Osteoblast (primary cell): ENCODE measurements at places on chromosomes 2 and 18. TPM values are rescaled to one million over a fixed set of nuclear protein-coding genes. Genes with fewer than 3 reads are reported as not detected.

- no peak for DNase-seq
Measured at GRCh38 chr2:36584148-36584794, 13.7 kb downstream of the FEZ2 start.

The C1QL2 gene
- not detected in 2 replicates for total RNA-seq

- DNase-seq, result no peak
Measured at GRCh38 chr2:103361712-103362111, 599.9 kb downstream of the TMEM182 start.

The R3HDM1 gene
- total RNA-seq, result 12.3 and 13.3 TPM in 2 replicates

GRCh38 chr2:112055730-112056625 lies 909 bp downstream of the TMEM87B start:
- DNase-seq, result peak; percentile 93

DNA sequence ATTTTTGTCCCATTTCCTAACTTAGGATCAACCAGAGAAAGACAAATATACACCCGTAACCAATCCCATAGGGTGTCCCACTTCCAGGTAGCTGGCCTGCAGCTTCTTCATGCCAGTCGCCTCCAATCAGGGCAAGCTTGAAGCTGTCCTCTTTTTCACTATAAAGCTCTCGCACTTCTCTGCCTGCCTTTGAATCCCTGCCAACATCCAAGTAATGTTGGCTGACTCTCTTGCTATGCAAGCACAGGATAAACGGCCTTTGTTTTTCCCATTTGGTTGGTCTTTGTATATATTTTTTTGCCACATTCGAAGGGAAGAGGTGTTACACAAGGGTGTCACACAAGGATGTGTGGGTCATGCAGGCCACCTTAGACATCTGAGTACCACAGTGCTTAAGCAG lies 388.8 kb downstream of the CBLN2 start:
- no peak for DNase-seq

DNA sequence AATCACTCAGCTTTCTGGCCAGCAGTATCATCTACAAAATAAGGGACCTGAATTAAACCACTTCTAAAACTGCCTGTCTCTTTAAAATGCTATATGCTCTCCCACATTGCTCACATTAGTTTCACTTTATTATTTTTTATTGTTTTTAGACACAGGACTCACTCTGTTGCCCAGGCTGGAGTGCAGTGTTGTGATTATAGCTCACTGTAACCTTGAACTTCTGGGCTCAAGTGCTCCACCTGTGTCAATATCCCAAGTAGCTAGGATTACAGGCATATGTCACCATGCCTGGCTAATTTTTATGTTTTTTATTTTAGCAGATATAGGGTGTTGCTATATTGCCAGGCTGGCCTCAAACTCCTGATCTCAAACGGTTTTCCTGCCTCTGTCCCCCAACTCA lies 591.3 kb upstream of the ZNF804A start:
- no peak for DNase-seq

DNA sequence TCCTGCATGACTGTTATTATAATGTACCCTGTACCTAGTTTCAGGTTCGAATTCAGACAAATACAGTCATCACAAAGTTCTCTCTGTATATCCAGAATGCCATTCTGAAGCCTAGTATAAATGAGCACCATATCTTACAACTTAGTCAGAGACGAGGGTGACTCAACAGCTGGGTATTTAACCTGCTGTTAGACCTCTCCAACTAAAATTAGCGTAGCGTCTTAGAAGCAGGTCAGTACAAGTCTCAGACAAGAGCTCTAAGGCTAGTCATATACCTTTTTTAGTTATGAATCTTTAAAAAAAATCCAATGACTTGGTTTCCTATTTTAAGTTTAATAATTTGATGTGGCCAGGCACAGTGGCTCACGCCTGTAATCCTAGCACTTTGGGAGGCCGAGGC lies 74.1 kb downstream of the CABYR start:
- DNase-seq, result peak; percentile 22

The TAF4B gene
- total RNA-seq, result 4.7 and 5.1 TPM in 2 replicates

The CXCR4 gene
- under 0.01 TPM in 2 replicates for total RNA-seq

The FEV gene
- not detected in 2 replicates for total RNA-seq

The PKDCC gene
- 1.2 and 4.0 TPM in 2 replicates for total RNA-seq

The CCDC74B gene
- 5.4 and 10.9 TPM in 2 replicates for total RNA-seq

DNA sequence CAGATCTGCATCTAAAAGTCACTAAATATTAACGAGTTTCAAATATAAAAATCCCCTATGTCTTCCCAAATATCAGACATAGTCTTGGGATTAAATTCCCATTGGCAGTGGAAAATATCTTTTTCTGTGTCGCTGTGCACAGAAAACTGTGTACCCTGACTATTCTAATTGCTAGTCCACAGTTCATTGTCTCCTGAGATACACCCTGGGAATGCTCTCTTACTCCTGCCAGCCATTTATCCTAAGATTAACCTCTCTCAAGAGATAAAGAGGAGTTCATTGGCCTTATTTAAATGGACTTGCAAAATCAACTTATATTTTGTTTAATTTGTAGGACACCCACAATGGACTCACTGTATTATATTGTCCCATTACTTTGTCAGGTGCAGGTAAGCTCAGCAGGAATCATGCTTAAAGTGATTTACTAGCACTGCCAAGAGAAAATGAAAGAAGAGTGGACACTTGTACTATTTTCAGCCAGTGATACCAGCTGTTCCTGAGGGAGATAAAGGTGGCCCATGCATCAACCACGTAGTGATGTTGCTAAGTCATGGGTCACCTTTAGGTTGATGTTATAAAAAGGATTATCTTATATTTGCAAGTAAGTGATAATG lies 553.8 kb downstream of the PIK3C3 start:
- DNase-seq, result no peak

The MLPH gene
- total RNA-seq, result 25.7 and 32.1 TPM in 2 replicates

DNA sequence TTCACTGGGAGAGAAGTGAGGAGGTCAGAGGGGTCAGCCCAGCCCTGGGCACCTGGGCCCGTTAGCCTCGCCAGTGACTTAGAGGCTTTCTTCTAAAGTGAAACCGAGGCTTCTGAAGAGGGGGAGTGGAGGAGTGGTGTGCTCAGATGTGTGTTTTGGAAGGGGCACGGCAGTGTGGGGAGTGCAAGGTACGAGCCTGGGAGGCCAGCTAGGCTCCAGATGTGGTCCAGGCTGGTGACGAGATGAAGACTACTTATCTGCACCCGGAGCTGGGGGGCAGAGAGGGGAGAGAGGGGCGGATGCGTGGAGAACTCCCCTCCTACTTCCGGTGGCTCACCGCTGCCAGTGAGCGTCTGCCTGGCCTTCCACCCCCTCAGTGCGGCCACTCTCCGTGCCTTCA lies 371.3 kb upstream of the HS6ST1 start:
- no peak for DNase-seq

The POTEC gene
- total RNA-seq, result 0.29 and 0.36 TPM in 2 replicates

DNA sequence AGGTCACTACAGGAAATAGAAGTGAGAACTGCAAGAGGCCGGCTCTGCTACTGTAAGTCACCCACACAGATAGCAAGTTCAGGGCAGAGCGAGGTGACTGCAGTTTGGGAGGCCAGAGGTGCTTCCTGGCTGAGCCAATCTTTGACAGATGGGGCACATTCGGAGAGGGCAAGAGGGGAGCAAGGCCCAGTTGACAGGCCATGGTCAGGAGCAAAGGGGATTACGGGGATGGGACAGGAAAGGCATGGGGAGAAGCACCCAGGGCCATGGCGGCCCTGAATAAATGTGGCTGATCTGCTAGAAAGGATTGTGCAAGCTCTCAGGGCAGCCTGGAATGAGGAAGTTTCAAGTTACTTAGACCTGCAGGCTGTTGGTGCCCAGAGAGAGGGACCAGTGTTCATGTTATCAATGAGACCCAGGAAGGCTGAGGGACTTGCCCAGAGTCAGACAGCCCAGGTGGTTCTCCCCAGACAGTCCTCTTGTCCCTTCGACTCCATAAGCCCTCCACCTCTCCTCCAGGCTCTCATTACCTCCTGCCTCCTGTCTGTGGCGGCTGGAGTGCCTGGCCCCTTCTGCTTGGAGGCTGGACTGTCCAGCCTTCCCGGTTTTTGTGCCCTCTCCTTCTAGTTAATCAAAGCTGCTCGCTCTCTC lies 123.3 kb downstream of the CTIF start:
- DNase-seq, result peak; percentile 86

DNA sequence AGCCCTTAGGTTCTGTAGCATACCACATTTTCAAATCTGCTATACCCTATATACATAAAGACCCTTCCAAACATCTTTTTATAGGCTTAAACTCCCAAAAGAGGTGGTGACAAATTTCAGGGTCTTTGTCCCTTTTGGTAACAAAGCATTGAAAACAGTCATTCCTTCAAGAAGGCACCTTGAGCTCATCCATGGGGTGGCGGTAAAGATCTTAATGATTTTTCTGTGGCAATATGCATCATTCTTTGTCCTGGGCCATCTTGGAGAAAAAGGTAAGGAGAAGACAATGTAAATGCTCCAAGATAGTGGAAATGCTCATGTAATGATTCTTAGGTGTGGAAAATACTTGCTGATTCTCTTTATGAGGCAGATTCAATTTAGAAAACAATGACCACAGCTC lies 890.5 kb downstream of the CNTNAP5 start:
- DNase-seq, result no peak

DNA sequence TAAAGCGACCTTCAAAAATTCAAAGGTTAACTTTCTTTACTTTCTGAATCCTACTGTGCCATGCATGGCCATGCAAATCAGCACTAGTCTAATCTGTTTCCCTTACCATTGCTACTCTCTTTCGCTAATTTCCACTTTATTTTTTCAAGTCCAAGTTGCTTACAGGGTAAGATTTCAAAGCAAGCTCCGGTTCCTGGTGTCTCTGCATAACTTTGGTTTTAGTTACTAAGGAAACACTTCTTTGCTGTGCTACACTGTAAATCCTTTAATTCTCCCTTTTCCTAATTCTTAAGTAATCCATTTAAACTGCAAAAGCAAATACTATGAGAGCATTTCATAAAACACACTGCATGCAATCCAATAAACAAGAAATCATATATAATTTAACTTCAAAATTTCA lies 383.5 kb upstream of the LYPD1 start:
- peak; percentile 25 for DNase-seq

GRCh38 chr2:86045541-86045940 lies 60.1 kb downstream of the POLR1A start:
- no peak for DNase-seq

- peak; percentile 46 for DNase-seq
Measured at GRCh38 chr2:72689579-72690195, 136.1 kb downstream of the EXOC6B start.

The MEP1B gene
- total RNA-seq, result not detected in 2 replicates

The CYP1B1 gene
- 827 and 849 TPM in 2 replicates for total RNA-seq

The MOCOS gene
- total RNA-seq, result 14.4 and 19.9 TPM in 2 replicates

The METAP1D gene
- 11.2 and 12.7 TPM in 2 replicates for total RNA-seq

The ERICH2 gene
- 0.59 TPM in 1 of 2 replicates, not detected in the other for total RNA-seq

DNA sequence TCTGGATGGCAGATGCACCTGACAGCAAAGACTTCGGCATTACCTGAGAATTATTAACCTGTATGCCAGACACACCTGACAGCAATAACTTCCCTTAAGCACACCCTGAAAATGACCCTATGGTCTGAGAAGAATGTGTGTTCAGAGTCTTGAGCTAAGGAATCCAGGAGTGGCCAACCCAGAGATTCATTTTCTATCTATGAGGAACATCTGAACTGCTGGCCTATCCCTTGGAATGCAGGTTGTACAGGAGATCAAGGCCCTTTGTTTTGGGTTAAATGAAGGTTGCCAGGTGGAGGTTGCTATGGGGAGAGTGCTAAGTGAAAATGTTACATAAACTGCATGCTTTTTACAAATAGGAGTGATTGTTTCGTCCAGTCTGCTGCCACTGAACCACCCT lies 200.9 kb upstream of the MEIS1 start:
- DNase-seq, result peak; percentile 22

DNA sequence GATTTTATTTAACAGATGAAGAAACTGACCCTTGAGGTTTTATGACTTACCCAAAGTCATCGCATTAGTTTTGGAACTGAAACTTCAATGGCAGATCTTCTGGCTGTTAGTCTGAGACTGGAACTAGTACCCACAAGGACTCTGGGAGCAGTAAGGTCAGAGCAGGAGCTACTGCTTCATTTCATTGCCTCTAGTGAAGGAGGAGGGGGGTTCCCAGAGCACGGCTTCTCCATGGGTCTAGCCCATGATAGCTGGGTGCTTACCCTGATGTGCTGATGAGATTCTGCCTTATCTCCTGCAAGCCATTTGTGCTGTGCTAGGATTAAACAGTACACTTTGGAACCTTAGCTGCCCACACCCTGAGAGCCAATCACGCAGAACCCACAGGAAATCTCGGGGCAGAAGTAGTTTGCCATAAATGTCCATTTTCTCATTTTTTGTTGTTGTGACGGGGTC lies 5.4 kb upstream of the RNASEH1 start:
- no peak for DNase-seq

The GIGYF2 gene
- 57.2 and 60.7 TPM in 2 replicates for total RNA-seq

GRCh38 chr18:51988277-51988676 lies 351.7 kb upstream of the DCC start:
- peak; percentile 11 for DNase-seq

DNA sequence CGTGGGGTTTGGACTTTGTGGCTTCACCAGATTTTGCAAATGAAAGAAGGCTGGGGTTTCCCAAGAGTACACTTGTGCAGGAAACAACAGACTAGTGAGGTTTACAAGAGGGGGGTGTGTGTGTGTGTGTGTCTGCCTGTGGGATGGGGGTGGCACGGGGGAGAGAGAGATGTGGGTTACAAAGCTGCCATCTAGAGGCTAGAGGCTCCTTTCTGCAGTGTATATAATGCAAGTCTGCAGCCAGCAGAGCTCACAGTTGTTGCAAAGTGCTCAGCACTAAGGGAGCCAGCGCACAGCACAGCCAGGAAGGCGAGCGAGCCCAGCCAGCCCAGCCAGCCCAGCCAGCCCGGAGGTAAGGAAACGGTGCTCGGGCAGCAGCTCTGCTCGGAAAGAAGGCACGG lies at the start of gene ACKR3:
TSS of gene ACKR3 (plus strand) at position 253 of the 401 bp plus-strand sequence. CDS start 10,641 bp downstream, outside the sequence.
- peak; percentile 92 for DNase-seq

The NYAP2 gene
- under 0.01 TPM in 1 of 2 replicates, not detected in the other for total RNA-seq

The COL5A2 gene
- total RNA-seq, result 632 and 879 TPM in 2 replicates

GRCh38 chr2:177393203-177393755 lies 706 bp downstream of the AGPS start:
- DNase-seq, result peak; percentile 38

The DAPL1 gene
- 0.29 TPM in 1 of 2 replicates, not detected in the other for total RNA-seq

The RFX8 gene
- 7.6 and 10.0 TPM in 2 replicates for total RNA-seq

The MARCHF4 gene
- 0.72 and 1.5 TPM in 2 replicates for total RNA-seq

DNA sequence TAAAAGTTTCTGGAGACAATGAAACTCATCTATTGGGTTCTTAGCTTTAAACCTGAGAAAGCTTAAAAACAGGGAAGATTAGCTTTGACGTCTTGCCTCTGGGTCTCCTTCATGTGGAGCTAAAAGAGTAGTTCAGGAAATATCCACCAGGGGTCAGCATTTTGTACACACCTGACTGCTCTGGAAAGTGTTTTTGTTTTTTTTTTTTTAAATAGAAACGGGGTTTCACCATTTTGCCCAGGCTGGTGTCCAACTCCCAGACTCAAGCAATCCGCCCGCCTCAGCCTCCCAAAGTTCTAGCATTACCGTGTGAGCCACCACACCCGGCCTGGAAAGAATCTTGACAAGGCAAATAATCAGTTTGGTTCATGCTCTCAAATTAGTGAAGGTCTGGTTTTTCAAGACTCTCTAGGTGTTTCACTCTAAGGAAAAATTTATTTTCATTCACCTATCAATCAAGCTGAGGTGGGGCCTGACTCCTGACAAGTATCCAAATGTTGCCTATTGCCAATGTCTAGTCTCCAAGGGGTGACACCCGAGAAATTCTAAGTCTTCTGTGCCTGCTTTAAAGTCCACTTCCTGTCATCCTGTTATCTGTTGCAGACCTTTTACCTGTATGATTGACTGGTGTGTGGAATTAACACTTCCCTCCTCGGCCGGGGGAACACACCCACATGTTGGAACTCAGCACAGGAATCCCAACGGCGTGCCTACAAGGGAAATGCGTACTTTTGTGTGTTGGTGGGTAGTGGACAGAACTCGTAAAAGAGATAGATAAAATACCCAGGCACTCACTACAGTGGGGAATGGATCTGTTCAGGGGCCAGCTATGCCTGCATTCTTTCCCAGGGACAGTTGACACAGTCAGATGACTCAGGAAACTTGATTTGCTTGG lies 11.3 kb downstream of the IL1RN start:
- DNase-seq, result peak; percentile 72
